Activated naive CD8-positive, alpha-beta T cell treated with anti-CD3 and anti-CD28 coated beads, Interleukin-2, amount 10 ng/mL, durations not matched to agents 7 days and 5 days (primary cell): ENCODE measurements at places on chromosomes 3 and 15.
A peak's percentile ranks its signal among the peaks of the same experiment; 100 is the strongest.

GRCh38 chr15:42111924-42112323, 17.6 kb upstream of the PLA2G4D start:
- no peak for DNase-seq

DNA sequence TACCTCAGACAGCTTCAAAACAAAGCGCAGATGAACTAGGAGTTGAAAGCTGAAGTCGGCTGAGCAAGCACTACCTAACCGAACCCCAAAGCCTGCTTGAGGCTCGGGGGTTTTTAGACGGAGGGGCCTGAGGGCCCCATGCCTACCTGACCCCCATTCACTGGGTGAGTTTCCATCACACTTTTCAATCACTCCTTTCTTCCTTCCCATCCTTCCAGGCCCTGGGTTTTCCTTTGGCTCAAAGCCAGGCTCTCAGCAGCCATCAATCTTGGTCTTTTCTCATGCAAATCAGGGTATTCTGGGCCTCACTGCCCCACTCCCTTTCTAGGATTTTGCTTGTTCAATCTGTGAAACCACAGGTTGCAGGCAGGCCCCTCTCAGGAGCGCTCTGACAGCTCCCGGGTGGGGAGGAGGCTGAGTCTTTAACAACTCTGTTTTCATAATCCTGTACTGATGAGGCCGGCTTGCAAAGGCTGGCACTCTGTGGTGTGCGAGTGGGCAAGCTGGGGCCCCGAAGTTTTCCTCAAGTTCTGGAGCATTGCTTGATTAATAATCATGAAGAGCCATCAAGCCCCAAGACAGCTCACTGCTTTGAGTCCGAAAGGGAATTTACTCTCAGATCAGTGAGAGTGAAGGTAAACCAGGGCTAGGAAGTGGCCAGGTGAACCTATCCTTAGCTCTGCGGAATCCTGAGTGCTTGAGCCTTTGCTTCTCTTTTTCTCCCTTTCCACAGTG, 97.6 kb downstream of the FRMD4B start:
- DNase-seq: no peak

GRCh38 chr15:64767203-64767602, 8.2 kb downstream of the RBPMS2 start:
- DNase-seq: no peak

DNA sequence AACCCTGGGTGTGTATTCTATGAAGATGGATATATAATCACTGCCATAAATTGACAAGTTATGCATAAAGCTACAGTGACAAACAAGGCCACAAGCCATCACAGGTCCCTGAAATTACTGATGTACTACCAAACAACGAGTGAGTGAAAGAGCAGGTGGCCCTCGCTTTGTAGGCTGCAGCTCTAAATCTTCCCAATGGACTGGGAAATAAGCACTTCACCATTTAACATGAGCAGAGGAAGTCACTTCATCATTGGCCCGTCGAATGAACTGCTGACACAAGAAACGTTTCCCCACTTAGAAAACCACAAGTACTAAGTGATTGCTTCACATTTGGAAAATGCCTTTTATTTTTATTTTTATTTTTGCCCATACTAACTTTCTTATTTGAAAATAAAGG, 218.0 kb downstream of the ZNF385D start:
- no peak for DNase-seq

DNA sequence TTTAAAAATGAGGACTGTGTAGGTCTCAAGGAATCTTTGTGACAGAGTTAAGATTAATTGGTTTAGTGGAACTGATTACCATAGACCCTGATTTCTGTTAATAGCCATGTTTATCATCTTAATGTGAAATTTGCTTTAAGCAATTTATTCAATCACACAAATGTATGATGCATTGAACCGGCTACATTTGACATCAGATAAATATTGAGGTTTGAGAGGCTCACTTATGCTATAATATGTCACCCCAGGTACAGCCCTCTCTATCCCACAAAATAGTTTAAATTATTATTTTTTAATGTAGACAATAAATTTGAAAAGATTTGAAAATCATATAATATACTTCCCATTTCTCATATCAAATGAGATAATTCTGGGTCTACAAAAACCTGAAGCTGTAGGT, 413.3 kb downstream of the NAALADL2 start:
- DNase-seq: no peak

DNA sequence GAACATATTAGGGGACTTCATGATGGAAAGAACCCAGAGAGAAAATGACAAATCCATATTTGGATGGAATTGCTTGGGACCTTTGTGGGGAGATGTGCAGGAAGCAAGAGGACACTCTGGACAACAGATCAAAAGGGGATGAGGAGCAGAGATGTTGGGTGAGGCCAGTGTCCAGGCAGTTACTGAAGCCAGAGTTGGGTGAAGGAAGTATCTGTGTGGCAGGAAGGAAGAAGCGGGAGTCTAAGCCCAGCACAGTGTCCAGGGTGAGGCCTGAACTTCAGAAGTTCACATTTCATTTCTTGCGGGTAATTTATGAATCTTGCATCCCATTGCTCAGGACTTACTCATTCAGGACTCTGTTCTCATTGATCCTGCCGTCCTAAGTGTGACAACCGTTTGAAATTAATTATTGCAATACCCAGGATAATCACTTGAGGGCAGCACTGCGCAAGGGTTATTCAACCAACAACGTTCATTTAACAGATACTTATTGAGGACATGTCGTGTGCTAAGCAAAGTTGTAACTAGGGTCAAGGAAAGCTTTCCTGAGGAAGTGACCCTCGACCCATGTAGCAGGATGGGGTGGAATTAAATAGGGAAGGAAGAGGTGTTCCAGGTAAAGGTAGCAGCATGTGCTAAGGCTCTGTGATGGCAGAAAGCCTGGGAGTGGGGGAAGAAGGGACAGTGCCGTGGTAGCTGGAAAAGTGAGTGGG, 61.3 kb upstream of the CMTM8 start:
- DNase-seq: peak; percentile 33

- no peak for DNase-seq
Measured at GRCh38 chr3:10961921-10962320, 30.6 kb upstream of the SLC6A1 start.

DNA sequence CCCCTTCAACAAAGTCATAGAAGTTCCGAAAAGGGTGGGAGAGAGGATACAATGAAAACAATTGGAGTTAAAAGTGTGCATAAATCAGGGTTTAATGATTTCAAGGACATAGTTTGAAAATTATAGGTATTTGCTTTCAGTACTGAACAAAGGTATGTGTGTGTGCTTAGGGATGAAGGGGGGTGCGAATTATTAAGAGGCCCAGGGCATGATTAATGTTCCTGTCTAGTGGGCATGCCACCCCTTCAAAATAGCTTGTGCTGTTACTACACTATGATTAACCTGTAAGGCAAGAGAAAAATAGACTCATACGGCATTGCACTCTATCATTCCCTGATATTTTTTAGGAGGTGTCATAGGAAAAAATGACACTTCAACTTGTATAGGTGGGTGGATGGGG, 731.6 kb downstream of the NAALADL2 start:
- DNase-seq: no peak

GRCh38 chr15:71577071-71577470, 233.3 kb upstream of the NR2E3 start:
- no peak for DNase-seq

GRCh38 chr15:26691249-26691648, 81.6 kb downstream of the GABRB3 start:
- DNase-seq: no peak

DNA sequence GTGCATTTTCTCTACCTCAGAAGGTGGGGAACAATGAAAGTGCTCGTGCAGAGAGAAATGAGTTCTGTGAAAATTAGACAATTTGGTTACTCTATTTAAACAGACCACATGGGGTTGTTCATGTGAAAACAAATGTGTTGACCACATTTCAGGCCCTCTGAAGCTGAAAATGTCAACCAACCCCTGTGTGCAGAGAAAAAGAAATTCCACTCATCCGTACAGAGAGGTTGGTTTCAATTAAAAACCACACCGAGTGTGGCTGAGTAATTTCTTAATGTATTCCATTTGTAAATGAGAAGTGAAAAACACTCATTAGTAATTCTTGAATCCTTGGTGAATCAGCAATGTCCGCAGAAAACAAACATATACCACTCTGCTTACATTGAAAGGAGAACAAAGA, 46.9 kb upstream of the SLC7A14 start:
- DNase-seq: no peak

GRCh38 chr15:30650012-30650929, 24.3 kb downstream of the ARHGAP11B start:
- no peak for DNase-seq

DNA sequence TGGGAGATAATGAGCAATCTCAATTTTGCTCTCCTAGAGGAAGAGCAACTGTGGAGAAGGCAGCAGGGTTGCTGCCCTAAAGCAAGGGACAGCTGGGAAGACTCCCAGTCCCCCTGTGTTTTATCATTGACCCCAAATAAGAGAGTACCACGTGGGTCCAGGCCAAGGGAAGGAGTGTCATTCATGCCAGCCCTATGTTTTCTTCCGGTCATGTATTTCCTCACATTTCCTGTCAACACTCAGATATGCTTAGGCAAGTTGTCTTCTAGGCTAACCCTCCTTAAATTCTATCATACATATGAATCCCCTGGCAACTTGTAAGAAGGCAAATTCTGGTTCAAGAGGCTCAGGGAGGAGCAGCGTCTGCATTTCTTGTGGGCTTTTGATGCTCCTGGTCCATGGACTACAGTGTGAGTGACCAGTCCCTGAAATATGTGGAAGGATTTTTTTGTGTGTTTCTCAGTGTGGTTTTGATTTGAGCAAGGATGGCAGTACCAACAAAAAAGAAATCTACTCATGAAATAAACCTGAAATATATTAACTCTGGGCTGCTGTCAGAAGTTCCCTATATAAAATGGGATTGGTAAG, 31.9 kb upstream of the RPP14 start:
- no peak for DNase-seq

DNA sequence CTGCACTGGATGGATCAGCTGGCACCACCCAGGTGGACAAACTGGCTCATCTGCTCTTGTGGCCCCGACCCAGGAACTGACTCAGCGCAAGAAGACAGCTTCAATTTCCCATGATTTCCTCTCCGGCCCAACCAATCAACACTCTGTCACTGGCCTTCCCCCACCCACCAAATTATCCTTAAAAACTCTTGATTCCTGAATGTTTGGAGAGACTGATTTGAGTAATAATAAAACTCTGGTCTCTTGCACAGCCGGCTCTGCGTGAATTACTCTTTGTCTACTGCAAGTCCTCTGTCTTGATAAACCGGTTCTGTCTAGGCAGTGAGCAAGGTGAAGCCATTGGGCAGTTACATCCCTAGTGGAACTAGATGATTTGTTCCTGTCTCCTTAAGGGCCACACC, 16.1 kb downstream of the BDH1 start:
- DNase-seq: no peak

DNA sequence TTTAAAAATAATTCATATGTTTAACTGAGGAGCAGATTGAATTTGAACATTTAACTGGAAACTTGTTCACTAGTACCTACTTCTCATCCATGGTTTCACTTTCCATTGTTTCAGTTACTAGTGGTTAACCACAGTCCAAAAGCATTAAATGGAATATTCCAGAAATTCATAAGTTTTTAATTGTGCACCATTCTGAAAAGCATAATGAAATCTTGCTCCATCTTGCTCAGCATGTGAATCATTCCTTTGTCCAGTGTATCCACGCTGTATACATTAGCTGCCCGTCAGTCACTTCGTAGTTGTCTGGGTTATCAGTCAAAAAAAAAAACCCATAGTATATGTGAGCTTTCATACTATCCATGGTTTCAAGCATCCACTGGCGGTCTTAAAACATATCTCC, 217.6 kb downstream of the TPRG1 start:
- DNase-seq: no peak

DNA sequence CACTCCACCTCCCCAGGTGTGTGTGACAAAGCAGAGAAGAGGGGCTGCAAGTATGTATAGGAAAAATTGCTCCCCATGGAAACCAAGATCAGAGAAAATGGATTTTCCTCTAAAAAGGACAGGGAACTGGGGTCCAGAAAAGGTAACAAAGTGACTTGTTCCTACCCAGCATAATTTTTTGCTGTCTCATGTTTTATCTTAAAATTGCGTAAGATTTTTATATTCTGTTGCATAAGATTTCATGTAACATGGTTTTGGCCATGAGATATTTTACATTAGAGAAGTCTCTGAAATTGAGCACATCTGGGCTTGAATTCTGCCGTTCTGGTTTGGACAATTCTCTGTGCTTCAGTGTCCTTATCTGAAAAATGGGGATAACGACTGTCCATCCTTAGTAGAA, 335.7 kb upstream of the RORA start:
- no peak for DNase-seq

DNA sequence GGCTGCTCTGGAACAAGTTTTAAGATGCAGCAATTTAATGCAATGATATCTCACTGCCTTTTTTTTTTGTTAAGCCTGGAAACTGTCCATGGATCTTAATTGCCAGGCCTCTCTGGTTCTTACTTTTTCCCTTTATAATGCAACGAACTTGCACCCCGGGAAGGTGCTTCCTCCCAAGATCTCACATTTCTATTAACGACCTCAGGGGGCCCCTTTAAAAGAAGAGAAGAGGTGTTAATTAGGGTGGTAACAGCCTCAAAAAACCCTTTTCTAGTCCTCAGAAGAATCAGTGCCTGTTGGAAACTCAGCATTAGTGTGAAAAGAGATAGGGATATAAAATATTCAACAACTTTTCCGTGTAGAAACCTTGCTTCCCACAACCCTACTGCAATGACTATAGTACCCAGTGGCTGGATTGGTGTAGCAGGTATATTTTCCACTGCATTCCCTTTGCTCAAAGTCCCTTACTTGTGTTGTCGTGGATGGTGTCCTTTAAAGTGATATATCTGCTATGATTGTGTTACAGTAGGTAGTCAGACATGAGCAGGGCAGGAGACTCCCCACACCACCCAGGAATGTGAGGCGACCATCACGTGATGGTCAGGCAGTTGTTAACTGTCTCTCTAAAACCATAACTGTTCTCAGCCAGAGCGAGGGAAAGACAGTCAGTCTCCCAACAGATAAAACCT, 121.8 kb downstream of the CTNNB1 start:
- DNase-seq: no peak

DNA sequence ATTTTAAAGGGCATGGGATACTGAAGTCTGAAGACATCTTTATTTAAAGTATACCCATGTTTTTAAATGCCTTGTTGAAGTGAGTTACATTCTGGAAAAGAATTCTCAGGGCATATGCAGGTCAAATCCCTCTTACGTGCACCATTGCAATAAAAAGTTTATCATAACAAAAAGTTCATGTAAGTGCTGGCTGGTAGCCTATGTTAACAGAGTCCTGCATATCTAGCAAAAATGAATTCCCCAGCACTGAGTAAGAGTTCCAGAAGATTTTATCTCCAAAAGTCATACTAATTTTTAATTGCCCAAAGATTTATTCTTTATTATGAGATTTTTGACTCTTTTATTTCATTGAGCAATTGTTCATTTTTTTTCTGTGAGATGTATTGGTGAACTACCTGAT, 104.7 kb upstream of the ROBO1 start:
- DNase-seq: no peak
